ENCODE measurements at places on chromosomes 12 and 14.
A peak's percentile ranks its signal among the peaks of the same experiment; 100 is the strongest.

DNA sequence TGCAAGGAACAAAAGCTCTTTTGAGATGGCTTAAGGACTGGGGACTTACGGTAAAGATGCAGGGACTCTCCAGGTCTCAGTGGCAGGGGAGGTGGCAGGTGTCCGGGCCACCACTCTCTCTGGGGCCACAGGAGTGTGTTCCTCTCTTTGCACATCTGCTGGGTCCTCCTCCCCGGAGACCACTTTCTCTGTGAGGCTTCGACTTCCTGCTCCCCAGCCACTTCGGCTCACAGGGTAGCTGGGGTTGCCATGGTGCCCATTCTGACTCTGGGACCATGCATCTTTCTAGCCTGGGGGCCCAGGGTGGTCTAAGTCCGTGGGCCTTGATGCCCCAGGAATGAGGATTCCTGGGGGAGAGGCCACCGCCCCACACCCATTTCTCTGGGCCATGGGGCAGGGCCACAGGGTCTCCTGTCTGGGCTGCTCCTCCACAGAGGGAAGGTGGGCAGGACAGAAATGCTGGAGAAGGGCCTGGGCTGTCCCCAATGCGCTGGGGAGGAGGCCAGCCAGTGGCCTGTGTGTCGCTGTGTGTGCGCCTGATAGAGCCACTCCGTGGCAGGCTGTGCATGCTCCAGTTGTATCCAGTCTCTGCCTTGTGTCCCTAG lies 38.5 kb downstream of the CCDC92 start:
- DNase-seq: no peak

GRCh38 chr12:2675776-2676175 lies 119.0 kb upstream of the FKBP4 start:
- DNase-seq: no peak

GRCh38 chr12:6376079-6376869 lies 911 bp upstream of the SCNN1A start:
- peak; percentile 25 for DNase-seq

DNA sequence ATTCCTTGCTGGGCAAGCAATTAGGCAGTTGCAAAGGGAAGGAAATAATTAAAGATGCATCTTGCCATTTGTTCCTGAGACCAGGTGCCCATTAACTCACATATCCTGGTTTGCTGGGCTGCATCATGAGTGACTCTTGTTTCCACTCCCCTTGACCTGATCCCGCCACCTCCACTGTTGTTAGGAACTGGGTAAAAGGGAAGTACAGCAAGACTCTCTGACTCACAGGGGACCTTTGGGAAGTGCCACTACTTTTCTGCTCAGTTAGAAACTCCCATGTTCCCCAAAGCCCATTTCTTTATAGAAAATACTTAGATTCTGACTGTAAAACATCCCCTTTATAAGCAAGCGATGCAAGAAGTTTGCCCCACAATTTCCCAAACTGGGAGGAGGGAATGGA lies 186.0 kb upstream of the BCL2L14 start:
- DNase-seq: no peak

- DNase-seq: no peak
These were observed 214.3 kb upstream of the NUDT4 start for GRCh38 chr12:93163260-93164036.

GRCh38 chr12:116673681-116674111 lies 64.2 kb downstream of the SPRING1 start:
- peak; percentile 9 for DNase-seq

GRCh38 chr12:57171668-57172067 lies 24.2 kb upstream of the LRP1-AS start:
- DNase-seq: no peak

DNA sequence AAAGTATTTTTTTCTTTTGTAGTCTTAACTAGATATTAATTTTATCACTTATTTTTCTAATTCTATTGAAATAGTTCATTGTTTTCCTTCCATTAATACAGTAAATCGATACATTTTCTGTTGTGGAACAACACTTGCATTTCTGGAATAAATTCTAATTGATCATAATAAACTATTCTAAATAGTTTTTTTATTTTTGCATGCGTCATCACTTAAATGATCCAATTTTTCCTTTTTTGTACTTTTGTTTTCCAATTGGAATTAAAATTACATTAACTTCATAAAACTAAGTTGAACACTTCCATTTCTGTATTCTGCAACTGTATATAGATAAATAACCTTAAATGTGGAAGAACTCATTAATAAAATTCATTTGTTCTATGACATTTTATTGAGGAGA lies 202.5 kb downstream of the KCNC2 start:
- no peak for DNase-seq

GRCh38 chr12:94689646-94690036 lies 39.3 kb upstream of the TMCC3 start:
- DNase-seq: no peak

- no peak for DNase-seq
These were observed 789 bp upstream of the VWF start for GRCh38 chr12:6125310-6125608.

GRCh38 chr12:124321040-124321481 lies 26.2 kb downstream of the RFLNA start:
- DNase-seq: peak; percentile 79

DNA sequence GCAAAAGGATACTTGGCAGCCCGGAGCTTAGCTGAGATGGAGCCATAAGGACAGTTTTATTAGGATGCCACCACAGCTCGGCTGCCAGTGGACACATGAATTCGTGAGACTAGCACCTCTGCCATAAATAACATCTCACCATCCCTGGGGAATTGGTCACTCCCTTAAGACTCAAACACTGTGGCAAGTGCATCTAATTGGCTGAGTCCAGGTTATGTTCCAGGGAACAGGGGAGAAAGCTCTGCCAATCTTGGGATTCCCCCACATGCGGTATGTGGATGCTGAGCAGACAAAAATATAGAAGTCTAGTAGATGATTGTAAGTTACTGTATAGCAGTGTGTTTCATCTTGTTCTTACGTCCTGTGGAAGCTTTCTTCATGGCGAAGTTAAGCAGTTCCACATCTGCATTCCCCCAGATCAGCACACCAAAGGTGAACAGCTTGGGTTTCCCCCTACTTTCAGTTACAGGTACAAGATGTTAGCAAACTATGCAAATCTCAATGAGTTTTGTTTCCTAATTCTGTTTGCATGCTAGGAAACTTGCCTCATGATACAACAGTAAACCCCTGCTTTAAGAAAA lies 131.1 kb downstream of the ETV6 start:
- DNase-seq: no peak

- DNase-seq: no peak
These were observed 4.0 kb upstream of the TESPA1 start for GRCh38 chr12:54988402-54989054.

DNA sequence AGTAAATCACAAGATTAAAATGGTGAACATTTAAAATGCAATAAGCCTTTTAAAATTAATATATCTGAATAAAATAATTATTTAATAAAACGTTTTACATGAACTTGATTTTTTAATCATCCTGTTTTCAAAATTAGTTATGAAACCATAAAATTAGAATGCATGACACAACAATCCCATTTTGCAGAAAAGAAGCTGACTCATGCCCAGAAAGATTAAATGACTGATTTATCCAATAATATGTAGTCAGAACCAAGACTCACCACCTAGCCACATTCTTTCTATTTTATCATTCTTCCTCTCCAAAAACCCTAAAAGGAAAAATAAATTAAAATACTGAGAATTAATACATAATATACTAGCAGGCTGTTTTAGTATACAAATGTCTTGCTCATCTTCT lies 83.0 kb upstream of the LGR5 start:
- DNase-seq: no peak

GRCh38 chr12:15584366-15585041 lies 204.7 kb downstream of the EPS8 start:
- DNase-seq: no peak

DNA sequence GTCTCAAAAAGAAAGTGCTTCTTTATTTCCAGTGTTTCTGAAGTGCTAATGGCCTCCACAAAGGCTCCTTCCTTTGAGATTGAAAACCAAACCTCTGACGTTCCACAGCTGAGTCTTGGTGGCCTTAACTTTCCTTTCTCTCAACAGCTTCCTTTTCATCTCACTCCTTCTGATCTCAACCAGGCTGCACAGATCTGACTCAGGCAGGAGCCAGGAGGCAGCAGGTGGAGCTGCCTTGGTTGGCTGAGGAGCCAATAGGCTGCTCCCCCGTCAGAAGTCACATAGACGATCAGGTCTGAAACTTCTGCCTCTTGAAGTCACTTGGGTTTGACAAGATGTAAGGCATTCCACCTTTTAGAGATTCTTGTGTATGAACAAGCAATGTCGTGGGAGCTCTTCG lies 9.1 kb upstream of the KCNA5 start:
- DNase-seq: peak; percentile 12

DNA sequence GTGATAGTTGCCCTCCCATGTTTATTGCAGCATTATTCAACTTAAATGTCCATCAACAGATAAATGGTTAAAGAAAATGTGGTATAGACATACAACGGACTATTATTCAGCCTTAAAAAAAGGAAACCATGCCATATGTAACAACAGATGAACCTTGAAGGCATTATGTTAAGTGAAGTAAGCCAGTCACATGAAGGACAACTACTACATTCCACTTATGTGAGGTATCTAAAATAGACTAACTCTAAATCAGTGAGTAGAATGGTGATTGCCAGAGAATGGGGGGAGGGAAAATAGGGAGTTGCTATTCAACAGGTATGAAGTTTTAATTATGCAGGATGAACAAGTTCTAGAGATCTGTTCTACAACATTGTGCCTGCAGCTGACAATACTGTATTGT lies 10.1 kb downstream of the PCNX4 start:
- DNase-seq: no peak

- no peak for DNase-seq
These were observed 30.1 kb downstream of the SLC35F4 start for GRCh38 chr14:57835766-57836165.

Data from activated CD4-positive, alpha-beta T cell treated with anti-CD3 and anti-CD28 coated beads, Interleukin-2, amount 50 U/mL, for 48 hours (primary cell).